T-helper 1 cell (primary cell): ENCODE measurements at places on chromosomes 16 and 17.

DNA sequence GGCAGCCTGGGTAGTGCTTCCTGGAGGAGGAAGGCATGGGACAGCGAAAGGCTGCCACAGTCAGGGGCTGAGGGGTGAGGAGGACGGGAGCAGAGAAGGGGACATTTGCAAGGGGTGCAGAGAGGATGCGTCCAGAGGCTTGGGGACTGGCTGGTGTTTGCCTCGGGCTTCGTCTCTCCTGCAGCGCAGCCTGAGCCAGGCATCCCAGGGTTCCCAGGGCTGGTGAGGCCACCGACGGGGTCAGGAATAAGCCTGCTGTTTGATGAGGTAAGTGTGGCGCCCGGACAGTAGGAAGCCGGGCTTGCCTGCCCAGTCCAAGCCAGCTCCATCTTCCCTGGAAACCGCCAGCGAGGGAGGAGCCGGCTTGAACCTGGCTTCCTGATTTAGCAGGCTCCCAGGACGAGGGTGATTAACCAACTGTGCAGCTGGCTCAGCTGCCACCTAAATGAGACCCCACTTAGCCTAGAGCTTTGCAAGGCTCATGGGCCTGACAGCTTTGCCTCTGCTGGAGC, 47.8 kb downstream of the PITPNM3 start:
- no peak for DNase-seq

DNA sequence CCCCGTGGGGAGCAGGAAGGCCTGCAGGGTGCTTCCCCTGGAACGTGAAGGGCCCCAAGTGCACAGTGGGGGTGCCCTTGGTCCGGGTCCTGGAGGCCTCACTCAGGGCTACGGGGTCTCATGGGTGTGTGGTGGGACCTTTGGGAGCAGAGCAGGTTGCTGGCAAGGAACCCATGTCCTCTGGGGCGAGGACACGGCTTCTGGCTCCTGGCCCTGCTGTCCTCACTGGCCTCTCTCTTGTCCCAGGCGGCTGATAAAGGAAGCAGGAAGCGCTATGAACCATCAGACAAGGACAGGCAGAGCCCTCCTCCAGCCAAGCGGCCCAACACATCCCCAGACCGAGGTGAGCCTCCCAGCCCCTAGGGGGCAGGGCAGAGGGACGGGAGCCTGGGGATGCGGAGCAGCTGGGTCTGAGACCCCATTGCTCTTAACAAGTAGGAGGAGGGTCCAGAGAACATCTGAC, 9.8 kb upstream of the IL17C start:
- DNase-seq = no peak

GRCh38 chr17:8896641-8897635, 29.5 kb upstream of the PIK3R6 start:
- DNase-seq = no peak

DNA sequence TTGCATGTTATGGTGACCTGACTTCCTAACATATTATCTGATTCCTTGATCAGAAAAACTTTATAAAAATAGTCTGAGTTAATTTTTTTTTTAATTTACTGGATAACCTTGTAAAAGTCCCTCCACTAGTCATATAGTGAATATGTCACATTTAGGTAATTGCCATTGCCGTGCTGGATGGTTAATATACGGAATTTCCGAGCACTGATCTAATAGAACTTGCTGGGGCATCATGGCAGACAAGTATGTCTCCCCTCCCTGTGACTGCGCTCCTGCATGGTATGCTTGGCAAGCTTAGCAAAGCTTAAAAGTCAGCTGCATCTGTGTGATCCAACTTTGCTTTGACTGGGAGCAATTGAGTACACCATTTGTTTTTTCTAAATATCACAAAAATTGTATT, 239.4 kb upstream of the TBX2 start:
- no peak for DNase-seq

GRCh38 chr17:8408371-8408770, 10.7 kb upstream of the RNF222 start:
- no peak for DNase-seq

DNA sequence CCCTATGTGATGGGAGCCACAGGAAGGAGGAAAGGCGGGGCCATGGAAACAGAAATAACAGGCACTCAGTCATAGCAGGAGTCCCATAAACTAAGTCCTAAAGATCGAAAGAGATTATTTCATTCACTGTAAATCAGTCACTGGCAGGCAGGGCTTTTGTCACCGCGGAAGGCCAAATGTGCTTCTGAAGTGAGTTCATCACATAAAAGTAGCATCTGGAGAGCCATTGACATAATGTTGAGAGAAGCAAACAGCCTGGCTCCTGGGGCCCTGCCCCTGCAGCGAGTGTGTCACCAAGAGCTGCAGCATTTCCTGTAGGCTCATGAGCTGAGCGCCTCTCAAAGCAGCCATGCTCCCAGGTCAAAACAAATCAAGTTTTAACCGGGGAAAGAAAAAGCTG, 476.2 kb downstream of the HAPSTR1 start:
- DNase-seq = no peak

DNA sequence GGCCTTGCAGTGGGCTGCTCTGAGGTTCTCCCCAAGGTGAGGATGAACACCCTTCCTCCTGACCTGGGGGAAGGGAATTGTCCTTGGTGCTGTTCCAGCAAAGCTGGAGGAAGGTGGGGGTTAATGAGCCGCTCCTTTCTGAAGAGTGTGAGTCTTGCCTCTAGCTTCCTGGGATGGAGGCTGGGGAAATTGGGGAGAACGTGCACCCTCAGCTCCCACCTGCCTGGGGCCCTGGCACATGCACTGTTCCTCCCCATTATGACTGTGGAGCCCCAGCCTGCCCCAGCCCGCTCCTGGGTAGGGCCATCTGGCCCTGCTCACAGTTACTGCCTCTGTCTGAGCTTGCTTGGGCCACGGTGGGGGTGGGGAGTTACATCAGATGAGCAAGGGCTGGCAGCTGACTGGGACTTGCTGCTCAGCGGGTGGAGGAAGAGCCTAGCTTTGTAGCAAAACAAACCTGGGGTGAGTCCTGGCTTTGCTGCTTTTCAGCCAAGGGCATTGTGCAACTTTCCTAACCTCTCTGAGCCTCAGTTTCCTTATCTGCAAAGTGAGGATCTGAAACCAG, 11.1 kb downstream of the TNS4 start:
- no peak for DNase-seq

DNA sequence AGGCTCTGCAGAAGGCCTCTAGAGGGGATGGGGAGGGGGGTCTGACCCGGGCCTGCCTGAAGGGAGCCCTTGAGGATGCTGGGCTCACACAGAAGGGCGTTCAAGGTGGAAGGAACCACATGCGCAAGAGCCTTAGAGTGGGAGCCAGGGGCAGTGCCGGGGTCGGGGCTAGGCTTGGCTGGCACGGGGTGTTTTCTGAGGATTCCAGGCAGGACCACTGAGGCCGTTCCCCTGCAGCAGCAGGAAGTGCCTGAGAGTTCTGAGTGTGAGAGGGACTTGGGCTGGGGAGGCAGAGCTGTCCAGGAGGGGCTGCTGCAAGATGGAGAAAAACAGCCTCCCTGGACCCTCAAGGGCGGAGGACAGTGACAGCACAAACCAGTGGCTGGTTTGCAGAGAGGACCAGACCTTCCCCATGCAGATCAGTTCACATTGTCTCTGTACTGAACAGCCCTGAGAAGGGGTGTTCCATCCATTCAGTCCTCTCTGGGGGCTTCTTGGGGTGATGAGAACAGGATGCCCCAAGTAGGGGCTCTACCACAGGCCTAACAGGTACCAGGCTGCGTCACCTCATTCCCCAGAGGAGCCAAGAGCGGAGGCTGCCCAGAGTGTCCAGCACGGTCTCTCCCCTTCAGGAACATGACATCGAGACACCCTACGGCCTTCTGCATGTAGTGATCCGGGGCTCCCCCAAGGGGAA, 3.4 kb downstream of the NDRG4 start:
- no peak for DNase-seq

DNA sequence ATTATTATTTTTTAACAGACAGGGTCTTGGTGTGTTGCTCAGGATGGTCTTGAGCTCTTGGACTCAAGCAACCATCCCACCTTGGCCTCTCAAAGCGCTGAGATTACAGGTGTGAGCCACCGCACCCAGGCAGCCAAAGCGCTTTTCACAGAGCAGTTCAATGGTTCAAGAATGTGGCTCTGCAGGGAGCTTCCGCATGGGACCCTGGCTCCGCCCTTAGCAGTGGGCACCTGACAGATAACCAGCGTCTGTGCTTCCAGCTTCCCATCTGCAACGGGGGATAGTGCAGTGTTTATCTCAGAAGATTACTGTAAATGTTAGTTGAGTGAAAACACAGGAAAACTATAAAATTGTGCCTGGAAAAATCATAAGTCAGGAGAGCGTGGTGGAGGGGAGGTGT, 99.4 kb downstream of the KCNJ12 start:
- DNase-seq = no peak

GRCh38 chr16:53084746-53085334, 30.0 kb downstream of the CHD9 start:
- no peak for DNase-seq

DNA sequence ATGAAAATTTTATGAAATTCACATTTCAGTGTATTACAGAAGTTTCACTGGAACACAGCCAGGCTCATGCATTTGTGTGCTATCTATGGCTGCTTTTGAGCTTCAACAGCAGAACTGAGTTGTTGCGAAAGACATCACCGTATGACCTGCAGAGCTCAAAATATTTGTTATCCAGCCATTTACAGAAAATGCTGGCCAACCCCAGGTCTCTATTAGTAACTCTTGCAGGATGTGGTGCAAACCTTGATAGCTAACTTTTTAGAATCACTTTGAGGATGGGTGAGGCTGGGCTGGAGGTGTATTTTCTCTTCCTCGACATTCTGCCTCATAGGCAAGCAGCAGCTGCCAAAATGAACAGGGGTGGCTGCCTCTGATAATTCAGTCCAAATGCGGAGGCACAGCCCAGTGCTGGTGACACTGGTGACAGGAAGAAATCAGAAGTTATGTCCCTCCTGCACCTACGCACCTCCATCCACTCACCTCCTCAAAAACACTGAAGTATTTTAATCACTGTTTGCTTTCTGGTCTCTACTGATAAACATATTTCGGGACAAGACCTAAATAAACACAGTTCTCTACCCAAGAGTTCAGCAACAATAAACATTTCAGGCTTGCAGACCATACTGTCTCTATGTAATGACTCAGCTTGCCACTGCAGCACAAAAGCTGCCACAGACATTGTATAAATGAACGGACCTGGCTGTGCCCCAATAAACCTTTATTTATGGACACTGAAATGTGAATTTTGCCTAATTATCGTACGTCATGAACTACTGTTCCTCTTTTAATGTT, 28.5 kb downstream of the ARHGAP17 start:
- DNase-seq = no peak

- no peak for DNase-seq
Observed at GRCh38 chr16:16830973-16831372, 452.0 kb downstream of the NPIPA7 start.

DNA sequence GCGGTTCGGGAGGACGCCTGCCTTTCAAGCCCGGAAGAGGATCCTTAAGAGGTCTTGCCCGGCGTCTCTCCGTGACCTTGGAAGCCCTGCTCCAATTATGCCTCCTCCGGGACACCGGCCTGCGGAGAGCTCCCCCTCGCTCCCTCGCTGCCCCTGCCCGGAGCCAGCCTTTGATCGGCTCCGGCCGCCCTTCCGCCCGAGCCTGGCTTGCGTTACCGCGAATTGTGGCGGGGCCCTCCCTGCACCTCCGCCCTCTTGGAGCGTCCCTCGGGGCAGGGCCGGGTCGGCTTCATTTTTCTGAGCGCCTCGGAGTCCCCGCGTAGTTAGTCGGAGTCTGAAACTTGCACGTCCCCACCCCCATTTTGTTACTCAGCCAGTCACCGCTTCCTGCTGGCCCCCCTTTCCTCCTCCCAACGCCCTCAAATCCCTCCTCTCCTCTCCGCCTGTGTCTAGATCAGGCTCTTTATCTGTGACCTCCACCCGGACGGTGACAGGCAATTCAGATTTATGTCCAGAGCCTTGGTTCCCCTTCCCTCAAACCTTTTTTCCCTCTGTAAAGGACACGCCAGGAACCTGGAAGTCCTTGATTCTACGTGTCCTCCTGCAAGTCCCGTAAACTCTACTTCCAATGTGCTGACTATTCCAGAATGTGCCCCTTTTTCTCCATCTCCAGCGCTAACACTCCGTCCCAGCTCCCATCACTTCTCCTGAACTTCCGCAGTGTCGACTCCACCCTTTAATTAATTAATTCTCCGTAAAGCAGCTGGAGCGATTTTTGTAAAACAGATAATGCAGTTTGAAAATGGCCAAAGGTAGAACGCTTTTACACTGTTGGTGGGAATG, 569 bp upstream of the RABEP2 start:
- DNase-seq = peak; percentile 76

DNA sequence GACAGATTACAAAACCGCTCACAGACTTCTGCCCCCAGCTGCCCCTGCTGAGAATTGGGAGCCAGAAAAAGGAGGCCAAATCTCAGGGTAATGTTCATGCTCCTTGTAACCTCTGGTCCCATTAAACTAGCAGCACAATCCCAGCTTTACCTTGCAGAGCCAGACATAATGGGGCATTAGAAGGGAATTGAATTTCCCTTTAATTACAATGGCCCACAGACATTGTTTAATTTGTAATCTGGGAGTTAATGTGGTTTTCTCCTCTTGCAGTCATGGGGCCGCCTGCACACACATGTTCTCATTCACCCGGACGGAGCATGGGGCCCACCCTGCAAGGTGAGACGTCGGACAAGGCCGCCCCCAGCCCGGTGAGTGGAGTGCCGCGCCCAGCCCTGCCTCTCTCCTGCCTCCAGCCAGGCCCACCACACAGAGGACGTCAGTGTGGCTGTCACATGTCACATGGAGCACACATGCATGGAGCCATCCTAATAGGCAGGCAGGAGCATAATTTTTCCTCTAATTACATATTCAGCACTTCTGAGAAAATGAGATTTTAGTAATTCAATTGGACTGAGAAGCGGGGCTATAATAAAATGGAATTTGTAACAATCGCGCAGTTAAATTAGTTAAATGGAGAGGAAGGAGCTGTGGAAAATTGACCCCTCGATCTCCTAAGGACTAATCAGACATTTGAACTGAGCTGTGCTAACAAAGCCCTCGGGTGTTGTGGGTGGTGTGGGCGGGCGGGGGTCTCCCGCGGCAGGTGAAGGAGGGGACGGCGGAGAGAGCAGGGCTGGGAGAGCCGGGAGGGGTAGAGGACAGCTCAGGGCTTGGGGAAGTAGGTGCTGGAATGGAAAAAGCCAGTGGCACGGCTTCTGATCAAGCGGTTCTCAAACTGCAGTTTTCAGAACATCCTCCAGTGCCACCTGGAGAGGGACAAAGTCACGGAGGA, 87.7 kb downstream of the ENGASE start:
- DNase-seq = no peak
